Testis (tissue), 5 donors: ENCODE measurements at places on chromosomes 16 and 17. TPM values are rescaled to one million over a fixed set of nuclear protein-coding genes. Genes with fewer than 3 reads are reported as not detected.

GRCh38 chr16:23564575-23565363 is 7.2 kb downstream of the UBFD1 start:
- peak overlapping the region; percentile 35 for H3K27ac ChIP-seq
- DNase-seq: peak; percentile 87
- H3K4me1 ChIP-seq: peaks cover 35% of the 10 kb centered on the region
- no peaks in the 10 kb centered on the region for H3K27me3 ChIP-seq
- H3K36me3 ChIP-seq: no peaks in the 10 kb centered on the region

GRCh38 chr17:60548990-60549389 is 22.9 kb upstream of the APPBP2 start:
- no peak for DNase-seq
- no peaks in the 10 kb centered on the region for H3K36me3 ChIP-seq
- no peak overlapping the region for H3K4me3 ChIP-seq
- H3K4me1 ChIP-seq: no peaks in the 10 kb centered on the region

Gene STX4
- 50.9 TPM for total RNA-seq

Gene ABCC3
- total RNA-seq: 10.0 TPM

DNA sequence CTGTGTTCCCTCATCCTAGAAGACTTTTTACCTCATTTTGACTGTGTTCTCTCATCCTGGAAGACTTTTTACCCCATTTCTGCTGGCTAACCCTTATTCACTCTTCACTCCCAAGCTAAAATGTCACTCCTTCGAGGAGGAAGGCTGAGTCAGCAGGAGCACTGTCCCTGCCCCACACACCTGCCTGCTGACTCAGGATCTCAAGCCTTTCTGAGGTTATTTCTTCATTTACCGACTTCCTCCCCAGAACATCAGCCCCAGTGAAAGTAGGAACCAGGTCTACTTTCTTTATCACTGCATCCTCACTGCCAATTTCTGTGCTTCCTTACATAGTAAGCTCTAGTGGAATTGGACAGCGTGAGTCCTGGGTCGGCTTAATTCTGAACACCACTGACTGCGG is 220.6 kb downstream of the HS3ST4 start:
- no peaks in the 10 kb centered on the region for H3K27me3 ChIP-seq
- H3K36me3 ChIP-seq: no peaks in the 10 kb centered on the region
- DNase-seq: no peak
- H3K4me1 ChIP-seq: no peaks in the 10 kb centered on the region

DNA sequence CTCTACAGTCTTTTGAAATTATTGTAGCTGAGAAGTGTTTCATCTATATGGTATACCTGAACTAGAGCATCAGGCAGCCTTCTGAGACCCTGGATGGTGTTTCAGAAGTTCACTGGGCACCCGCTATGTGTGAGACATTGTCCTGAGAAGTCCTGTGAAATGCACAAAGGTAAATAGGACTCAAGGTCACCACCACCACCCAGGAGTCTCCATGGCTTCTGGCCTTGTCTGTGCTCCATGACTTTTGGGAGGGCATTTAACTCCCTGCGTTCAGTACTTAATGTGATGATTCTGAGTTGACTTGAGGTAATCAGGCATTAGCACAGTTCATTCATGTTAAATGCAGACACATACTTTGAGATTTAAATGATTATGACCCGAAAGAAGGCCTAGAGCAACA is 1.1 kb downstream of the MLYCD start:
- peaks cover 16% of the 10 kb centered on the region for H3K4me1 ChIP-seq
- H3K27ac ChIP-seq: peak overlapping the region; percentile 88
- H3K27me3 ChIP-seq: no peaks in the 10 kb centered on the region
- no peak for DNase-seq
- H3K4me3 ChIP-seq: peak overlapping the region; percentile 83
- H3K36me3 ChIP-seq: no peaks in the 10 kb centered on the region

Gene ENGASE
- 34.9 TPM for total RNA-seq

DNA sequence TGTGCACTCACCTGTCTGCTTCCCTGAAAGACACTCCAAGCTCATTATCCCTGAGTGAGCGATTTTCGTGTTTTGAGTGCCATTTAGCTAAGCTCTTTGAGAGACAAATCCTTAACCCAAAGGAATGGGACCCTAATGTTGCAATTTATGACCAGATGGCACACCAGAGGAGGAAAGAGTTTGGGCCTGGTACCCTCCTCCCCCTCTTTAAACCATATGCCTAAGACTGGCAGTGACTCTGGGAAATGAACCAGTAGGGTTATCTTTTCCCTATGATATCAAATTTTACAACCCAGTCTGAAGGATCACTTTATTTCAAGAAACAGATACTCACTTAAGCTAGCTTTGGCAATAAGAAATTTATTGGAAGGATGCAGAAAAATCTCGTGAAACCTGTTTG is 550.4 kb downstream of the TOX3 start:
- H3K4me1 ChIP-seq: no peaks in the 10 kb centered on the region
- H3K36me3 ChIP-seq: no peaks in the 10 kb centered on the region
- no peak overlapping the region for H3K27ac ChIP-seq
- no peak overlapping the region for H3K4me3 ChIP-seq

Gene MBTPS1
- total RNA-seq: 104 TPM

DNA sequence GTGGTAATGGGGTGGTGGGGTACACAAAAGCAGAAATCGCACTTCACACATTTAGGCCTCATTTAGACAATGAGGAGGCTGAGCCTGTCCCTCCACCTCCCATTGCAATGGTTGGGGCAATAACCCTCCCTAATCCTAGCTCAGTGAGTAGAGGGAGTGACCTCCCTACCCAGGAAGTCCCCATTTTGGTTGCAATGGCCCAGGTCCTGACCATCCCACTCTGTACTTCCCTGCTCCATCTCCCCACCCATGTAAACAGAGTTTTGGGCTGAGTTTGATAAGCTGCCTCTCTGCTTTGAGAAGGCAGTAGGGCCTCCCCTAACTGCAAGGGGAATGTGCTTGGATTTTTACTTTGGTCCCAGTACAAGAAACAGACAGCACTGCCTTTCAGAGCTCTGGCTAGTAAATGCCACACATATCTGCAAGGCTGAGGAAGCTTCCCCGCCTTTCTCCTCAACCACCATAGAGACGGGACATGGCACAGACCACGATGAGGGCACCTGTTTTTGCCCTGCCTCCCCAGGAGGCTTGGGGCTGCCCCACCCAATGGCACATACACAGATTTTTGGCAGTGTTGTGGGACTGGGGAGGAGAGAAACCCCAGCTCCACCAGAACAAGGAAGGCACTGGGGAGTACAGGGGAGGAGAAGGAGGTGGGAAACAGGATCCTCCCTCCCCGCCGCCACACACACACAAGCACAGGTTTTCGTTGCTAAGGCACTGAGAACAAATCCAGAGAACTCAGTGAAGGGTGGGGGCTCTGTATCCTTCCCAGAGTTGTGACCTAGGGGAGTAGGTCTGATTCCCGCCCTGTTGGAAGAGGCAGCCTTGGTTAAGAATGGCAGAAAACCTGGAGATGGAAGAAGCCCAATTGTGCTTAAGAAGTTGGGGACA is 7.3 kb downstream of the VAT1 start:
- H3K36me3 ChIP-seq: no peaks in the 10 kb centered on the region
- DNase-seq: no peak
- H3K27me3 ChIP-seq: no peaks in the 10 kb centered on the region
- H3K4me3 ChIP-seq: no peak overlapping the region

Gene RHBDF1
- 22.5 TPM for total RNA-seq
